ENCODE measurements at places on chromosomes 6 and 20.

DNA sequence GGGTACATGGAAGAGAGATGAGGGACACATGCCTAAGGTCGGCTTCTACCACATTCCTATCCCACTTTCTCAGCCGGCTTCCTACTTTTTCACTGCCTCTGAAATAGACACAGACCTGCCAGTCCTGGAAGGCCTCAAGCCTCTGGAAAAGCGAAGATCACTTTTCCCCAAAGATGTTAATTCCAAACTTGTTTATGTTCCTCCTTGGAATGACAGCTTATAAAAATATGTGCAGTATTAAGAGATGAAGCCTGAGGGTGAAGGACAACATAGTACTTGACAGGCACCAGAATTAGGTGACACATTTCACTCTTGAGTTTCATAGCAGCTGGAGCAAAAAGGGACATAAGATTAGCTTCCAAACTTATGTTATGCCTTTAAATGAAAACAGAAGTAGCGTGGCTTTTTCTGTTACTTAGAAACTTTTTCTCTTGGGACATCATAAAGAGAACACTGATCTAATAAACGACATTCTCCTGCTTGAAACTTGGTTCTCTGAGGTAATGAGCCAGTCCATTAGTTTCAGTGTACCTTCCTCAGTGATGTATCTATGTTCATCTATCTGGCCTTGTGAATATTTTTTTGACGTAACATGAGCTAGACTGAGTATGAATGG lies 25.3 kb downstream of the FOXO3 start:
- DNase-seq = no peak

GRCh38 chr6:106783640-106784566 lies 154.5 kb downstream of the QRSL1 start:
- no peak for DNase-seq

DNA sequence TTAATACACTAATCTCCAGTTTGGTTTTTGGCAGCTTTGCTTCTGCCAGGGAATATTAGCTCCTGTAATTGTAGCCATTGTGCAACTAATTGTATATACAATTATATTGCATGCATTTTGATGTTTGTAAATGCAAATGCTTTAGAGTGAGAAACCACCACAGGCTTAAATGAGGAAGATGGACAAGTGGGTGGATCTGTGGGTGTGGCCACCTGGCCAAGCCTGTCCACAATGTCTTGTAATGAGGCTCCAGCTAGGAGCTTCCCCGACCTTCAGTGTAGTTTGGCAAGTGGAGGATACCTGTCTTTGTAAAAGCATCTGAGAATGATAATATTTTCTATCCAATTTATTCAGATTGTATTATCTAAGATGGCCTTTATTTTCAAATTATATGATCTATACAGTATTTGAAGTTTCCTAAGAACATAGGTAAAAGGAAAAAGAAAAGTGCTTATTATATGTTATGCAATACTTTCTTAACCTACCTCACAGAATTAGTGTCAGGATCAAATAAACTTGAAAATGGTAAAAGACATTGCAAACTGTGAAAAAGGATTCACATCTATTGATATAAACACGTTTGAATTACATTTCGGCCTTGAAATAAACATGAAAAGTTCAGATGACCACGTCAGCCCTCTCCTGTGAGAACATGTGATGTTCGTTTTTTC lies 49.3 kb upstream of the ARID1B start:
- no peak for DNase-seq

DNA sequence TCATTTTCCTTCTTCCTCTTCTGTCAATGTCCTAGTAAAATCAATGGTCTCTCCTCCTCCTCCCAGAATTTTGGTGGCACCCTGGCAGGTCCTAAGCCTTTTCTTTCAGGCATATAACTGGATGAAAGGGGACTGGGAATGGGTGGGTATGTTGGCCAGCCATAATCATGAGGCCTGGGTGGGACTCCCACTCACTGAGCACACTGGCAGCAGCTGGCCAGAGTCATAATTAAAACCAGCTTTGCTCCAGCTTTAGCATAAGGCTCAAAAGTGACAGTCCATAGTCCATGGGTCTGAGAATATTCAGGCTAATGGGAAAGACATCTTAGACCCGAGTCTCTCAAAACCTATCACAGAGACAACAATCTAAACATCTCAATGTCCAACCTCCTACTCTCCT lies 190.0 kb upstream of the BTBD3 start:
- DNase-seq = no peak

DNA sequence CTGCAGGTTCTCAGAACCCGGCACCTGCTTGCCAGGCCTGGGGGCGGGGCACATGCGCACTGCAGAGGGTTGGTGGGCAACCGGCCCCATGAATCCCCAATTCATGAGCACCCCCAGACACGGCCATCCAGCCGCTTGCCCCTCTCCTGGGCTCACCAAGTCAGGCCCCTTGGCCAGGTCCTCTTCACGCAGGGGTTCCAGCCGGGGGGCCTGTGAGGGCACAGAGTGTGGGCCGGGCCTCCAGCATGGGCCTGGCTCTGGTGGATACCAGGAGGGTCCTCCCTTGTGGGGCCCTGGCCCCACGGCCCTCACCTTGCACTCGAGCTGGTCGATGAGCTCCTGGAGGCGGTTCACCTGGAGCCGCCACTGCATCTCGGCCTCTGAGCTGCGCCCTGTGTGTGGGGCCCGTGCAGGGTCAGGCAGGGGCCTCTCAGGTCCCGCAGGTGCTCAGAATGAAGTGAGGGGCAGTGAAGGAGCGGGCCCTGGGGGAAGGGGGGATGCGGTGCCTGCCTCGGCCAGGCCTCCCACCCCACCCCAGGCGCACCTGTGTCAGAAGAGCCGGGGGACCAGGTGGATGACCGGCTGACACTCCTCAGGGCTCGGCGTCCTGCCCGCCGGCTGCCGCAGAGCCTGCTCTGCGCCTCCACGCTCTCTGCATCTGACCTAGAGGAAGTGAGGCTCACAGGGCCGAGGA lies 2.6 kb upstream of the C20orf144 start:
- no peak for DNase-seq

- peak; percentile 1 for DNase-seq
Observed at GRCh38 chr6:137799950-137800568, 67.0 kb upstream of the TNFAIP3 start.

GRCh38 chr6:38184585-38185080 lies 365.1 kb downstream of the ZFAND3 start:
- DNase-seq = no peak

DNA sequence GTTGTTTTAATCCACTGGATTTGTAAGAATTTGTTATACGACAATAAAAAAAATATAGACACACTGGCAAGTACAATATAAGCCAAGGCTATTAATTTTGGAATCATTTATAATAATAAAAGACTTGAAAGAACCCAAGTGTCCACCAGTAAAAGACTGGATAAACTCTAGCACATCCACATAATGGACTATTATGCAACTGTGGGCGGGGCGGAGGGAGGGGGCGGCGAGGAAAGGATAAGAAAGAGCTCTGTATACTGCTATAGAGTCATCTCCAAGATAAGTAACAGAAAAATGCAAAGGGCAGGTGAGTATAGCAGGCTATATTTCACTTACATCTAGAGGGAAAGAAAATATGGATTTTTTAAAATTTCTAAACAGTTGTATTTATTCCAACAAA lies 123.3 kb downstream of the TBC1D32 start:
- DNase-seq = no peak

DNA sequence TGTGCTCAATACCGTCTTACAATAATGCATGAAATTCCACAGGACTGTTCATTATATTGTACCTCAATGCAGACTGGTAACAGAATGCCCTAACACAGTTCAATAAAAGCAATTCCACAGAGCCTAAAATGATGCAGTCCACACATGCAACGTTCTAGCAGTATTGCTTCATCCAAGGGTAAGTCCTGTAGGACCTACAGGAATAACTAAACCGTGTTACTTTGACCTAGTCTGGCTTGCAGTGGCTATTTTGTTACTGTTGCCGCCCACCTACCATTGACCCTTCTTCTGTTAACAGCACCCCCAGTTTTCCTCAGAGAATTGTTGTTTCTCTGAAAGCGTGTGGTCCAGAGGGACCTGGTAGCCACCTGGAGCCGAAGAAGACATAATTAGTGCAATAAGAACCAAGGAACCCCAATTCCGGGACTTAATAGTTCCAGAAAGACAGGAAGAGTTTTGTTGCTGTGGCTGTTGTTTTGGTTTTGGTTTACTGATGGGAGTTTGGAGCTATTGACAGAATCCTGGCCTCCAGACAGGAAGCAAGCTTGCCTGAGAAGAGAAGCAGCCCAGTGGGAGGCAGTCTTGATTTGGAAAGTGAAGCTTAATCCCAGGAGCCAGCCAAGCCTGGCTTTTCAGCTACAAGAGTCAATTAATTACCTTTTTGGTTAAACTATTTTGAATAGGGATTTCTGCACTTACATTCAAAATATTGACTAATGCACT lies 91.3 kb downstream of the FRK start:
- DNase-seq = no peak

- DNase-seq = no peak
Observed at GRCh38 chr6:56155634-56156141, 91.7 kb downstream of the COL21A1 start.

DNA sequence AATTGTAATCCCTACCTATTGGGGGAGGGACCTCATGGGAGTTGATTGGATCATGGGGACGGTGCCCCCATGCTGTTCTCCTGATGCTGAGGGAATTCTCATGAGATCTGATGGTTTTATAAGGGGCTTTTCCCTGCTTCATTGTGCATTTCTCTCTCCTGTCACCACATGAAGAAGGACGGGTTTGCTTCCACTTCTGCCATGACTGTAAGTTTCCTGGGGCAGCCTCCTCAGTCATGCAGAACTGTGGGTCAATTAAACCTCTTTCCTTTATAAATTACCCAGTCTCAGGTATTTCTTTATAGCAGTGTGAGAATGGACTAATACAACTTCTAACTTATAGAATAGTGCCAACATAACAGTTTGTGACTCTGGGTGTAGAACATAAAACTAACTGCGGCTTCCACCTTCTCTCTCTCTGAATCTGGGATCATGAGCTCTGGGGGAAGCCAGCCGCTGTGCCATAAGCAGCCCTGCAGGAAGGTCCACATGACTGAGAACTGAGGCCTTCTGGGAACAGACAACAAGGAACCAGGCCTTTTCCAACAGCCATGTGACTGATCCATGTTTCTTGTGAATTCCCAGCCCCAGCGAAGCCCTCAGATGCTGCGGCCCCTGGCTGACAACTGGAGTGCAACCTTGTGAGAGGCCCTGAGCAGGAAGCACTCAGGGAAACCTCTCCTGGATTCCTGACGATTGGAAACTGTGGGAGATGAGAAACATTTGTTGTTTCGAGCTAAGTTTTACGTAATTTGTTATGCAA lies 3.4 kb upstream of the HLA-A start:
- DNase-seq = no peak

- DNase-seq = no peak
Observed at GRCh38 chr6:116542426-116542825, 3.1 kb downstream of the TRAPPC3L start.

DNA sequence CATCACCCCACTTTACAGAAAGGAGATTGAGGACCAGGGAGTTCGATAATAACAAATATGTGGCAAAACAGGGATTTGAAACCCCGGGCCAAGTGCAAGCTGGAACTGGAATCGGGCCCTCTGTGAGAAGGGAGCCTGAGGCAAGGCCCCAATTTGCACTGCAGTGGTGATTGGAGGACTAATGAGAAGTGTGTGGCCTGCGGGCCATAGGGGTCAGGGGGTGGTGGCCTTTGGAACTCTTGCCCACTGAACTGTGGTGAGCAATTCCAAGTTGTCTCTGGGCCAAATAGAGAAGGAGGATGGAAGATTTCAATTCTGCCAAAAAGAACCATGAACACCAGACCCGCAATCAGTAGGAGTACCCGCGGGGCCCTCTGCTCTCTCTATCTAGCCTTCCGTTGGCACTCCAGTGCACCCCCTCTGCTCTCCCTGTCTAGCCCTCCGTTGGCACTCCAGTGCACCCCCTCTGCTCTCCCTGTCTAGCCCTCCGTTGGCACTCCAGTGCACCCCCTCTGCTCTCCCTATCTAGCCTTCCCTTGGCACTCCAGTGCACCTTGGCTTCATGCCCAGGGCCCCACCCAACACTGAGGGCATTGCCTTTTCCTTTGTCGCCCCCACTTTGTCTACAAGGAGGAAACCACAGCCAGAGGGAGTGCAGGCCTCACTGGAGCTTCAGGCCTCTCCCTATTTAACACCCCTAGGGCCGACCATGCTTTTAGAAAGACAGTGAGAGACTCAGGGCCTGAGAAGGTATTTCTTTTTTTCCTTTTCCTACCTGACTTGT lies 6.0 kb upstream of the PTPRA start:
- no peak for DNase-seq

DNA sequence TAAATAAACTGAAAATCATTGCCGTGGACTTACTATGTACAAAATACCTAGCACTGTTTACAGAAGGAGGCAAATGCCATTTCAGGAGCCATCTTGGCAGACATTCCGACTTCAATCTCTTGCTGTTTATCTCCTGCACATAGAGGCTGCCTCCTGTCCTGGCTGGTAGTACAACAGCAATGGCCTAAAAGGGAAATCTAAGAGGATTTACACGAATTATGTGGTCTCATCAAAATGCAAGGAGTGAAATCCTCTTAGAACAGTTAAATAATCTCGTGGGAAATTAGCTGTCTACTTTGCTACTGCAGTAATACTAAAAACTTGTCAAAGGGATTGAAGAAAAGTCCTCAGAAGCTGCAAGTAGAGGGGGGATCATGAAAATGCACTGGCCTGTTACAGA lies 82.2 kb upstream of the SLC2A12 start:
- DNase-seq = no peak

GRCh38 chr6:21873562-21873961 lies 280.0 kb downstream of the SOX4 start:
- DNase-seq = no peak

DNA sequence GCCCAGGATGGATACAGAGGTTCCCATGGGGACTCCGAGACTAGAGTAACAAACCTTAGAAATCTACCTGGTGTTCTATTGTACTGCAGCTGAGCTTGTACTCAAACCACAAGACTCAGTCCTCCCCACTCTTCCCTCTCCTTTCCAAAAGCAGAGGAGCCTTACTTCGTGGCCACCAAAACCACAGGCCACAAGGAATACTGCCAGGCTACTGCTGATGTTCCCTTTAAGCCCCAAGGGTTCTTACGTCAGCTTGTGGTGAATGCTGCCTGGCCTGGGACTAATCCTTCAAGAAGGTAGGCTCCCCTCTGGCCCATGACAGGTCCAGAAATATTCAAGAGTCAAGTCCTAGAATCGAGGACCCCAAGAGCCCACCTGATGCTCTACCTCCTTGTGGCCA lies 10.5 kb upstream of the DEFB128 start:
- DNase-seq = no peak

DNA sequence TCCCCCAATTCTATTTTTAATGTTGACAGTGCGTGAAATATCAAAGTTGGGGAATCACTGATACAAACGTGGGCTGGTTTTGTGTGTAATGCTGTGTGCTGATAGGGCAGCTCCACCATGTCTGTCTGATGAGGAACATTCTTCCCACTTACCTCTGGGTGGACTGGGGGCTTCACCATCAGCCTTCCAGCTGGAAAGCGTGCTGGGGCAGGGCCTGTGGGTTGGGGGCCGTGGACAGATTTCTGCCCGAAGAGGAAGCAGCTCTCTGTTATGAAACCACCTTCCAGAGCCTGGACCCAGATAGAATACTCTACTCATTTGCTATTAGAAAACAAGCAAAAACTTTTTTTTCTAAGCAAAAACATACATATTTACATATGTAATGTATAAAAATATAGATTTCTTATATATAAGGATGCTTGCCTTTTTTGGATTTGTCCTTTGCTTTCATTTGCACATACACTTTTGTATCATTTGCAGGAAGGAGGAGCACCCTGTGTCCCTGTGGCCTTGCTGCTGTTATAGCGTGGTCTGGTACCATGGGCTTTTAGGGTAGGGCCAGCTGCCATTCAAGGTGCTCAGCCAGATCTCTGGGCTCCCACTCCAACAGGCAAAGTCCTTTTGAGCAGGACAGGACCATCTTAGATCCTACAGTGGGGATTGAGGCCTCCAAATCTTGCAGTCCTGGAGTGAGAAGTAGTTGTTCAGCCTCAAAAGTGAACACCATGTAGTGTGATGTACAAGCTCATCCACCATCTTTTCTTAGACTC lies 48.1 kb downstream of the DUSP22 start:
- no peak for DNase-seq
